ENCODE measurements at places on chromosomes 2 and 18. TPM values are rescaled to one million over a fixed set of nuclear protein-coding genes. Genes with fewer than 3 reads are reported as not detected.

- no peak for DNase-seq
Measured at GRCh38 chr2:180307096-180307495, 300.0 kb upstream of the CWC22 start.

GRCh38 chr2:174778085-174778981 is 14.1 kb upstream of the CHRNA1 start:
- DNase-seq: peak; percentile 66

- no peak for DNase-seq
Measured at GRCh38 chr18:55522011-55522410, 66.0 kb downstream of the TCF4 start.

GRCh38 chr2:144459286-144459685 is 60.6 kb downstream of the ZEB2 start:
- no peak for DNase-seq

DNA sequence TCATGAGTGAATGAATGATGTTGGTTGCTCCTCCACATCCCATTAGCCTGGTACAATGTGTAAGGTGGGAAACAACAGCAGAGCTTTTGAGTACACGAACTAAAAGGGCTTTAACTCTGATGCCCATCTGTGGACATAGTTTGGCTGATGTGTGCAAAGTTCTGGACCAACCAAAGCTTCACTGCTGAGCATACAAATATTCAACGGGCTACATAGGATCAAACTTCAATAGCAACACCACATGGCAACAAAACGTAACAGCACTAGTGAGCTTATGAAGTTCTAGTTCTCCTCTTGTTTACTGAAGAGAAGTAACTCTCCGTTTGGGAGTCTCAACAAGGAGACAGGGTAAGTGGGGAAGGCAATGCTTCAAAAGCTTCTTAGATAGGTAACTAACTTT is 20.4 kb downstream of the STAM2 start:
- no peak for DNase-seq

DNA sequence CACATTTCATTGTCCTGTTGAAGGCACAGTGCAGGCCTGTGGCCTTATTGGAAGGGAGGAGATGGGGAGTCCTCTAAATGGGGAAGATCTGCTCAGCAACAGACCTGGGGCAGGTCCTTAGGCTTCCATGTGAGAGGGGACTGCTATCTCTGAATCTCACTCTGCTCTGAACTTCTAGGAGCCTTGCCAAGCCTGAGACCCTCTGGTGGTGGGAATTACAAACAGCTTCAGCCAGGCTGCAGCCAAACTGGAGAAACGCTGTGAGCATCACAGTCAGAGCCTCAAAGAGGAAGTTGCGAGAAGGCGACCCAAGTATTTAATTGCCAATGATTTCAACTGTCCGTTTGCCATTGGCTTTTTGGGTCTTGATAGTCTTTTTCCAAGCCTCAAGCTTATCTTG is 66.8 kb upstream of the MC2R start:
- no peak for DNase-seq

- DNase-seq: no peak
Measured at GRCh38 chr2:42331569-42332284, 29.3 kb downstream of the COX7A2L start.

DNA sequence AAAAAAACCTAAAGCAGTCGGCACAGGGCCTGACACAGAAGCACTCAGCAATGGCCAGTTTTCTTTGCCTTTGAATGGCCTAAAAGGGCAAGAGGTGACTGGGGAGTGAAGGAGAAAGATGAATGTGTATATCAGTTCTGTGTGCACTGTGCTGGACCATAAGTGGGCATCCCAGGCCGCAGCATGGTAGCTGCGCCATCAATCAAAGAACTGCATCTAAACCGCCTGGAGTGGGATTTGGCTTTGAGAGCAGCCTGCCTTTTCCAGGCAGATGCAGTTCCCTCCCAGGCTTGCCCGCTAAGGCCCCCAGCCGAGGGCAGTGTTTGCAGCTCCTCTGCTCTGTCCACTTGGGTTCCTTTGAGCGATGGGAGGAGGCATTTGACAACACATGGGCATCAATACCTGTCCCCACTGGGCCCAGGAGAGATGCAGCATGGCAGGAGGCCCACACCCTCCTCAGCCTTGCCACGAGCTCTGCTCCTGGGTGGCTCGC is 144.1 kb downstream of the FAM210A start:
- no peak for DNase-seq

SCYGR4 gene
- total RNA-seq: not detected
